Activated B cell treated with CpG ODN at 0.5 μM for 24 hours (primary cell): ENCODE measurements at places on chromosomes 2 and 18. TPM values are rescaled to one million over a fixed set of nuclear protein-coding genes. Genes with fewer than 3 reads are reported as not detected.
A peak's percentile ranks its signal among the peaks of the same experiment; 100 is the strongest.

PLEK gene
- 138 and 140 TPM in 2 replicates for total RNA-seq

UPP2 gene
- total RNA-seq = not detected in 2 replicates

GRCh38 chr18:42274488-42275137 is 319.6 kb downstream of the PIK3C3 start:
- no peak for DNase-seq

- DNase-seq = no peak
Measured at GRCh38 chr2:40218679-40219078, 233.2 kb downstream of the SLC8A1 start.

DNA sequence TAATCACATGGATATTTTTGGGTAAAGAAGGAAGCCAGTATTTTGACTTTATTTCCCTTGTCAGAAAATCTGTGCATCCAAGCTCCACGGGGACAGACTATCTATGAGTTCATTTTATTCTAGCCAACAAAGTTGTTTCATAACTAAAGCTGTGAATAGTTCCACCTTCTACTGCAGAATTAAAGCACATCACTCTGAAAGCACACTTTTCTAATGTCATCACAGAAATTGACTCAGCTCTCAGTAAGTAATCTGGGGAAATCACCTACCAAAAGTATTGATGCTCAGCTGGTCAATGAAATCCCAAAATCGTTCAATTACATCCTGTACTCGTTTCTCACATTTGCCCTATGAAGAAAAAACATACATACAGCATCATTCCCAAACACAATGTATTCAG is 19.1 kb downstream of the IAH1 start:
- DNase-seq = no peak

DNA sequence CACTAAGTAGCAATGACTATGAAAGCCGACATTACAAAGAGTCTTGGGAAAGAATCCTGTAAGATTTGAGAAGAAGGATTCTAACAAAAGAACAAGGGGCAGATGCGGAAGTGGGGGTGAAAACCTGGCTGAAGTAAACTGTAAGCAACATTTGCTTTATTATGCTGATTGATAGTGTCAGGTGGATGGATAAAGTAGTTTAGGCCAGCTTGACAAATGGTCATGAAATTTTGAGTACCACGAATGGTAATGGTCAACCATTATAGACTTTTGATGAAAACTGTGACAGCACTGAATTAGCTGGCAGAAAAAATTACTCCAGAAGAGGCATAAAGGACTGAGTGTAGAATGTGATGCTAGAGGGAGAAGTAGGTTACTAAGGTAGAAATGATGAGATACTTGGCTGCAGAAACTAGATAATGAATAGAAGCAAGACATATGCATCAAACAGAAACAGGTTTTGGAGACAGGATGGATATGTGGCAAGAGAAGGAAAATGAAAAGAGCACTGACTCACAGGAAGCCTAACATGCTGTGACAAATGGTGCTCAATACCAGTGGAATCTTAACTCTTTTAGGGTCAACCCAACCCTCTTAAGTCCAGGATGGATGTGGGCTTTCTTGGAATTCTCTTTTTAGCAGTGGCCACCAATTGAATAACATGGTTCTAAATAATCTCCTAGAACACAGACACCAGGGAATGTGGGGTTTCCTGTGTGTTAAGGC is 6.8 kb downstream of the THUMPD2 start:
- no peak for DNase-seq

CYP1B1 gene
- 0.86 and 1.2 TPM in 2 replicates for total RNA-seq

PCARE gene
- total RNA-seq = not detected in 2 replicates

DES gene
- total RNA-seq = not detected in 2 replicates

DNA sequence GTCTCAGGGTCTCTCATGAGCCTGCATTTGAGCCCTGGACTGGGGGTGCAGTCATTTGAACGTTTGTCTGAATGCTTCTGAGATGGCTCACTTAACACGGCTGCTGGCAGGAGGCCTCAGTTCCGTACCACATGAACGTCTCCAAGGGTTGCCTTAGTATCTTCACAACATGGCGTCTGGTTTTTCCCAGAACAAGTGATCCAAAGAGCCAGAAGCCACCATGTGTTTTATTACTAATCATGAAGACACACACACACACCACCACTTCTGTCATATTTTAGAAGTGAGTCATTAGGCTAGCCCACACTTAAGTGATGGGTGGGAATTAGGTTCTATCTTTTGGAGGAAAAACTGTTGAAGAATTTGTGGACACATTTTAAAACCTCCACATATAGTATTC is 15.0 kb upstream of the MYO1B start:
- DNase-seq = no peak

GRCh38 chr2:208392300-208392699 is 14.3 kb upstream of the PTH2R start:
- DNase-seq = no peak

- no peak for DNase-seq
Measured at GRCh38 chr2:45789317-45789716, 137.8 kb downstream of the PRKCE start.

SOWAHC gene
- not detected in 2 replicates for total RNA-seq

GRCh38 chr18:23324056-23324811 is 128.9 kb upstream of the RIOK3 start:
- DNase-seq = no peak

DNA sequence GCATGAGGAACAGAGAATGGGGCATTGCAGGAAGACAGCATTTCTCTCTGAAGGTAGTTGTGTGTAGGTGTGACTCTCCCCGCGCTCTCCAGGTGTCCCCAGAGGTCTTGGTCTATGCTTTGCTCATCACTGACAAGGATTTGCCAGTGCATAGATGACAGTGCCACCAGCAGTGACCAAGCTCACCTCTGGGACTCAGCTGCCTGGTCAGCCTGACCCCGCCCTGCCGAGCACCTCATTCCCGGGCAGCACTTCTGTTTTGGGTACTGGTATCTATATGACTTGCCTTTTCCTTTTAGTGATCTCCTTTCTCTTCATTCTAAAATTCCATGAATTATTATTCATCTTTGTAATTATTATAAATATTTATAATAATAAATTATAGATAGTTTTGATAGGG is 59.1 kb downstream of the GBX2 start:
- no peak for DNase-seq

DNA sequence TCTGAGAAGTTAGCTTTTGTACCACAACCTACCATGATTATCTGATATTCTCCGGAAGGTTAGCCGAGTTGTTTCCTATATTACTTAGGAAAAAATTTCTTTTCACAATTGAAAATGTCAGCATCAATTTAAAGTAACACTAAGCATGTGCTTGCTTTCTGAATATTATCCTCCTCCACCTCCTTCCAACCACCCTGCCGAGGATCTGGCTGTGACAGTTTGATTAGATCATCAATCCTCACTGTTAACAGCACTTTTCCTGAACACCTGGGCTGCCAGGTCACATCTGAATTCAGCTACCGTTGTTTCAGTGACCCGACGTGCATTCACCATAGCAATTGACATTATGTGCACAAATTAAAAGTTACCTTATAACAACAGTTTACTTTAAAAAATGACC is 207.0 kb downstream of the ZNF407 start:
- no peak for DNase-seq

DNA sequence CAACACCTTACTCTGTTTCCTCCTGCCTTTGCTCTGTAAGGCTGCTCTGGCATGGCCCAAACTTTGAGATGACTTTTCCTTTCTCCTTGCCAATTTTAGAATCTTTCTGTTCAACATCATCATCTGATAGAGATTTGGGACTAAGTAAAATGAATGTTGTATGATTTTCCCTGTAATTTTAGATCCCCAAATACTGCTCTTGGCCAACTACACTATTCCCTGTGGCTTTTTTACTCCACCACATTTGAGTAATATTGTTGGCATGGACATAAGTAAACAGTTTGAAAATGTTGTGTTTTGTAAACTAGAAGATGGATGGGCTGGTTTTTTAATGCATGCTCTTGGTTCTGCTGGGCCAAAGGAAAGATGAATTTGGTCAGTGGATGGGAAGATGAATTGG is 12.1 kb downstream of the LTBP1 start:
- no peak for DNase-seq

GRCh38 chr18:70288851-70289328 is at the start of gene SOCS6:
Gene SOCS6 (plus strand): TSS chr18:70289045. CDS start chr18:70324669, 35,624 bp downstream.
- DNase-seq = peak; percentile 29

DNA sequence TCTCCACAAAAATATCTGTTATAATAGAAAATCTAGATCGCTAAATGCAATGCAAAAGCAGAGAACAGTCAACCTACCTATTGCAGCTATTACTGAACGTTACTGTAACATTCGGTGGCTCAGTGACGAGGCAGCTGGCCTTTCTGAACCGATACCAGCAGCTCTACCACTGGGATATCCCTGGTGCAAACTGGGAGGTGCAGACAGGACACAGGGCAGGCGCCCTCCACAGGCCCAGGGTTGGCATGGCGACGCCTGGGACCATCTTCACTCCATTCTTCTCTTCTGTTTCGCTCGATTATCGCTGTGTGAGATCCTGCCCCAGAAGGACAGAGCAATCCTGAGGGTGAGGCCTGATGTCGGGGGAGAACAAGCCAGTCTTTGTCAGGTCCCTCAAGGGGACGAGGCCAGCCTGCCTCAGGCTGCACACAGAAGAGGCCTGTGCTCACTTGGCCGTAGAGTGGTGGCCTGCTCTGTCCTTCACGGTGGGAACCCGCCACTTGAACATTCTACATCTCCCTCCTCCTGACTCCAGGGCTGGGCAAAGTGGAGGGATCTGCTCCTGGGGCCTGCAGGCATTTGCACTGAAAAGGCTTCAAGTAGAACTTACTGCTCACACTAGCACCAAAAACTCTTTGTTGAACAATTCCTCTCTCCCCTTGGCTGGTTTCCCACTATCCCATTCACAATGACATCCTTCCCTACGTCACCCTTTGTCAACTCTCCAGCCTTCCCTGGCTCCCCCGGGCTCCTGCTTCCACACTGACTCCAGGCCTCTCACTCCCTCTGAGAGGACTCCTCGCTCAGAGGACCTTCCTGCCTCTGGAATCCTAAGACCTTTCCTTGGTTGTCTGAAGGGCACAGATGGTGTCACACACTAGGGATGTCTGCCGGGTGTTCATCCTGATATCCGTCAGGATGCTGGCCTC is 49.7 kb downstream of the CYRIA start:
- no peak for DNase-seq

TUBA3D gene
- total RNA-seq = not detected in 2 replicates

FECH gene
- 9.2 and 9.3 TPM in 2 replicates for total RNA-seq

TNFRSF11A gene
- total RNA-seq = 0.07 and 0.24 TPM in 2 replicates

DNA sequence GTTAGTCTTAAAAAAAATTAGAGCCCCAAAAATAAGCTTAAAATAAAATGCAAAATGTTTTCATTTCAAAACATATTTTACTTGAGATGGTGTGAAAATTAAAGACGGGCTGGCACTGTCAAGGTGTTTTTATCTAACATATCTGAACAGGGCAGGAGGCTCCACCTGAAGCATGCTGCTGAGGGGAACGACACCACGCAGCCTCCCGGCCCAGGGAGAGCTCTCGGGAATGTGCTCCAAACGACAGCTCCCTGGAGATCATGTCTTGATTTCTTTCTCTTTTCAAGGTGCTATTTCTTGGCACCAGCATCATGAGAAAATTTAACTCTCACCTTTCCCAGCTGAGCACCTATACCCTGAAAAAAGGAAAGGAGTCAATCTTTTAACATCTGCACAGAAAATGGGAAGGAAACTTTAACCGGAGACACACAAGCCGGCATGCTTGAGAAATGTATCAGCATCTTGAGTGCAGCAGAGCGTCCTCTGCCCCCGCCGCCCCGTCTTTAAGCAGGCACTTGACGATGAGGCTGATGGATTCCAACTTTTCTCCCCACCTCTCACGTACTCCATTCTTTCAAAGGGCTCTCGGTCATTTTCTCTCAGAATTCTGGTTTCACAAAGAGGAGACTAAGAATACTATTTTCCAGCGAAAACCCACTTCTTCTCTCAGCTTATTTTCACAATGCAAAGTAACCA is 56.6 kb downstream of the EIPR1 start:
- no peak for DNase-seq

- no peak for DNase-seq
Measured at GRCh38 chr18:55419947-55420664, 167.9 kb downstream of the TCF4 start.

TOGARAM2 gene
- 0.22 TPM in 1 of 2 replicates, not detected in the other for total RNA-seq

TIA1 gene
- total RNA-seq = 129 and 149 TPM in 2 replicates
